Gastroesophageal sphincter (tissue), 4 donors: ENCODE measurements at places on chromosomes 3 and 15.

DNA sequence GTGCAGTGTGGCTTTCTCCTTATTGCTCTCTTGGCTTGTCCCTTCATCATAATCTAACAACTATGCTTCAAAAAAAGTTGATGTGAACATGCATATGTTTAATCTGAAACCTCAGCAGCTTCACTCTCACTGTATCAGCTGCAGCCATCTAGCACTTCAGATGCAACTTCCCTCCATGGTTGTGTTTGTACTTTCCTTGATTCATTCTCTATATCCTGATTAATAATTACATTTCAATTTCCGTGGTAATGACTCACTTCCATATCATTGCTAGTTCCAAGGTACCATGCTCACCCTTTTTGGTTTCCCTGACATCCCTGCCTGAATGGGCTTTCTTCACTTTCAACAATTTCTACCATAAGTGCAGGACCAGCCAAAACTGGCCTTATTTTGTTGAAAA is 51.2 kb downstream of the MDFIC2 start:
- ATAC-seq, result no peak

DNA sequence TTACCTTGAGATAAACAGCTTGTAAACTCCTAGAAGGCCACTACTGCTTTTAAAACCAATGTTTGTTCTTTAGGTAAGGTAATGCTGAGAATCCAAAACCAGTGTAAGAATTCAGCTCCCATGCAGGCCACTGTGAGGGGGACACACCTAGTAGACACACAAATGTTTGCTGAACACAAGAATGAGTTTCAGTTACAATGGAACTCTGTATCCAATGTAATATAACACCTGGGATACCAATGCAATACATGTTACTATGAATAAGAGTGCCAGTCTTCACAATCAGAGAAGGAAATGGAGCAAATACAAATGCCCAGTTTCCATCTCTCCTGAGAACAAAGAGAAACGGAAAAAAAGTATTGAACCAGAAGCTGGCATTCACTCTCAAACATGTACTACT is 65.9 kb downstream of the IGF2BP2 start:
- no peak for ATAC-seq

GRCh38 chr15:81286621-81287121 is 37.3 kb downstream of the STARD5 start:
- ATAC-seq, result no peak

DNA sequence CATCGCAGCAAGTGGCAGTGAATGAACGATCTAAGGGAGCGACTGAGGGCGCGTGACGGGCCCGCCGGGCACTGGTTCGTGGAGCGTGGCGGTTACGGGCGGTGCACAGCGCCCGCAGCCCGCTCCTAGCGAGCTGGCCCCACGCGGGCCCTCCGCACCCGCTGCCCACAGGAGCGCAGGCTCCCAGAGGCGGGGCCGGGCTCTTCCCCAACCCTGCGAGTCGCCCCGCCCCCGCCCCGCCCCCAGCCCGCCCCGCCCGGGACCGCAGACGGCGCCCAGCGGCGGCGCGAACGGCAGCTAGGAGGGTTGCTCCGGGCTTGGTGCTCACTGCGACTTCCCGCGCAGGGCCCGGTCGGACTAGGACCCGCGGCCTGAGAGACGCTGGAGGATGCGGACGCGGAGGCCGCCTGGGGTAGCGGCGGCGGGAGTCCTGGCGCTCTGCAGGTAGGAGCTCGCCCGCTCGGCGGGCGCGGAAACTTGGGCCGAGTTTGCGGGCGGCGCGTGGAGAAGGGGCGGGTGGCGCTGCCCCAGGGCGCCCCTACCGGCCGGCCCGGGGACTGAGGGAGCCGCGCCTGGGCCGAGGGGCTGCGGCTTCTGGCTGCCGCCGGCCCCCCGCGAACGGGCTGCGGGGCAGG is at the start of gene C15orf39:
Gene C15orf39 (plus strand): TSS at position 267 of the 635 bp plus-strand sequence. CDS start 4,167 bp downstream, outside the sequence.
- peak; percentile 83 for ATAC-seq

GRCh38 chr15:25900901-25901300 is 37.8 kb upstream of the ATP10A start:
- ATAC-seq, result peak; percentile 60
